ENCODE measurements at places on chromosomes 7 and 10.

- no peak for DNase-seq
Observed at GRCh38 chr7:133139350-133139749, 57.5 kb upstream of the CHCHD3 start.

DNA sequence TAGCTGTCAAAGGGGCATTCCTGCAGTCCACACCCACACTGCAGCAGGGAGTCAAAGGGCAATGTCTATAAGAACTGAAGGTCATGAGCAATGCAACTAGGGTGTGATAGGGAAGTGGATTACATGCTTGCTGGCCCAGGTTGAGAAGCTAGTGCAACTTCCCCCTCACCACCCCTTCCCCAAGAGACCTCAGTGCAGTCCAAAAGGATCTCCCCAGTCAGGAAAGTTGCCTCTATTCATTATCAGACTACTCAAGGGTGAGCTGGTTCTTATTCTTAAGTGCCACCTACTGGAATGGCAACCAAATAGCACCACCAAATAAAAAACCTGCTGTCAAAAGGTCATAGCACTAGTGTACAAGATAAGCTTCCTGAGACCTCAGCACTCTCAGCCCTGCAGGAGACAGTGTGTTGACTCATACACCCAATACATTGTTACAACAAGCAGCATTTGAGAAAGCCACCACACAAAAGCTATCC, 28.2 kb downstream of the MTERF1 start:
- DNase-seq, result no peak

- no peak for DNase-seq
Observed at GRCh38 chr10:101231912-101232689, 2.8 kb upstream of the LBX1 start.

DNA sequence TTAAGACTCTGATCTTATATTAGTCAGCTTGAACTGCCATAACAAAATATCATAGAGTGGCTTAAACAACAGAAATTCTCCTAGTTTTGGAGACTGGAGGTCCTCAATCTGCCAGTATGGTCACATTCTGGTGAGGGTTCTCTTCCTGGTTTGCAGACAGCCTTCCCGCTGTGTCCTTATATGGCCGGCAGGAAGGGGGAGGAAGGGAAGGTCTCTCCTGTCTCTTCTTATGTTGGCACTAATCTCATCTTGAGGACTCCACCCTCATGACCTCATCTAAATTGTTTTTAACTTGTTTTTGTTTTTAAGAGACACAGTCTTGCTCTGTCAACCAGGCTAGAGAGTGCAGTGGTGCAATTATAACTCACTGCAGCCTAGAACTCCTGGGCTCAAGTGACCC, 53.1 kb downstream of the VPS41 start:
- no peak for DNase-seq

DNA sequence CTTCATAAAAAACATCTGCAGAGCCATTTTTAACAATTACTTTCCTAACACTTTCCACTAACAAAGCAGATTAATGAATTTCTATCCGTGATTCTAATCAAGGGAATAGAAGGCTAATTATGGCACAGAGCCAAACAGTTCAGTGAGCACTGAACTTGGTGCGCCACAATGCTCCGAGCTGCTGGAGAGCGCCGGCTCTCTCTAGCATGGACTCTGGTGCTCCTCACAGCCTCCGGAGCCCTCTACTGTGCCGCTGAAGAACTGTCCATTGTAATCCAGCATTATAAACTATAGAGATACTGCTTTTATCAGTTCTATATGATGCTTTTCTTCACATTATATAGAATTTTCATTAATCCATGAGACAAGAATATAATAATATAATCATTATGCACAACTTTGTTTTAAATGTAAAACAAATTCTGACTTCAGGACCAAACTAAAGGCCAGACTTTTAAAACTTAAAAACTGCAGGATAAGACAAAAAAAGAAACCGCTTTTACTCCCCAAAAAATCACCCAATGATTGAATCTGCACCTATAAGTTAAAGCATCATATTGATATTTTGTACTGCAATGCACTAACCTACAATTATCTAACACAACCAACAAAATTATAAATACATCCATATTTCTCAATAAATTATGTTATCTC, 123.6 kb downstream of the RNF32 start:
- DNase-seq, result no peak

DNA sequence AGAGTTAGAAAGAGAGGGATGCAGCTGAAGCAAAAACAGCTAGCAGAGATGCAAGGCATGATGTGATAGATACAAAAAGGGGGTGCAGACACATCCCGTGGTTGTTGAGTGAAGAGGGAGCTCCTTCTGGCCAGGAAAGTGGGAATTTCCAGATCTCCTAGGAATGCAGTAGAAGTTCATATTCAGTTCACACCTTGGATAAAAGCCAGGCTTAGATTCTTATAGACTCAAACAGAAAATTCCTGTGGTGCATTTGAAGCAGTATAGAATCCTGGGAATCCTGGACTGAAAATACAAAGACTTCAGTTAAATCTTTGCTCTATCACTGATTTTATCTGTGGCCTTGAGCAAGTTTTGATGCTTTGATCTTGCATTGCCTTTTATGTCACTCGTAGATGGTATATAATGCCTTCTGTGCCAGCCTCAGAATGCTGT, 33.9 kb downstream of the SGPL1 start:
- DNase-seq, result no peak

GRCh38 chr7:77912293-77912692, 113.7 kb downstream of the PHTF2 start:
- DNase-seq, result no peak

DNA sequence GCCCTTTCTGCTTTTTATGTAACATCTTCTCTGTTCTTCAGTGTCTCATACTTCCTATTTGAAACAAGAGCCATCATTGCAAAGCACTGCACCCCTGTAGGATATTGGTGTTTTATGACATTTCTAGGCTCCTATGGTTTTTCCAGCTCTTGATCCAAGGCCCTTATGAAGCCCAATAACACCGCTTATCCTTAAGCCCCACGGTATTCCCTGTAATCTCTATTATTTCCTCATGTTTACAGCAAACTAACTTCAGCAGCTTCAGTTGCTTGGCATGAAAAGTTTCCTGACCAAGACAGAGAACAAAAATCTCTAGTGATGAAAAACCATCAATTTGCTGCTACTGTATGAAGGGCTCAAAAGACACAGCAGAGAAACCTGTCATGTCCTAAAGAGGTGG, 34.1 kb upstream of the TES start:
- no peak for DNase-seq

GRCh38 chr7:135808206-135808605, 59.6 kb upstream of the FAM180A start:
- DNase-seq, result no peak

DNA sequence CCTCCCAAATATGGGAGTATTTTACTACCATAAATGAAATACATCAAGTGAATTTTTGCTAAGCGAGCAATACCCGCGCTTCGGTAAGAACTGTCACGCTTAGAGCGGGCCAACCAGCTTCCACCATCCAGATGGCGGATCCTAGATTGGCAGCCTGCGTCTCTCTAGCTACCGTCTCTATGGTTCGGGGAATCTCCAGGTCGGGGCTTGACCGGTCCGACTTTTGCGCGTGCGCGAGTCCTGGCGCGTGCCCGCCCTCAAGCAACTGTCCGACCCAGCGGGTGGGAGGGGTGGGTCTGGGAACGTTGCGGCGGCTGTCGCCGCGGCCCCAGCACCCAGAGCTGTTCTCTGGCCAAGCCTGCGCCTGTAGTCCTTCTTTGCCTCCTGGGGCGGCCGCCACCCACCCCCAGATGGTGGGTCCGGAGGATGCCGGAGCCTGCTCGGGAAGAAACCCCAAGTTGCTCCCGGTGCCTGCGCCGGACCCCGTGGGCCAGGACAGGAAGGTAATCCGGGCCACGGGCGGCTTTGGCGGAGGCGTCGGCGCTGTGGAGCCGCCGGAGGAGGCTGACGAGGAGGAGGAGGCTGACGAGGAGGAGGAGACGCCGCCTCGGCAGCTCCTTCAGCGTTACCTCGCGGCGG, at the start of gene TBC1D12:
TBC1D12 (plus strand) TSS at position 338 of the 639 bp plus-strand sequence; CDS start at position 411, 73 bp downstream.
- DNase-seq, result no peak

DNA sequence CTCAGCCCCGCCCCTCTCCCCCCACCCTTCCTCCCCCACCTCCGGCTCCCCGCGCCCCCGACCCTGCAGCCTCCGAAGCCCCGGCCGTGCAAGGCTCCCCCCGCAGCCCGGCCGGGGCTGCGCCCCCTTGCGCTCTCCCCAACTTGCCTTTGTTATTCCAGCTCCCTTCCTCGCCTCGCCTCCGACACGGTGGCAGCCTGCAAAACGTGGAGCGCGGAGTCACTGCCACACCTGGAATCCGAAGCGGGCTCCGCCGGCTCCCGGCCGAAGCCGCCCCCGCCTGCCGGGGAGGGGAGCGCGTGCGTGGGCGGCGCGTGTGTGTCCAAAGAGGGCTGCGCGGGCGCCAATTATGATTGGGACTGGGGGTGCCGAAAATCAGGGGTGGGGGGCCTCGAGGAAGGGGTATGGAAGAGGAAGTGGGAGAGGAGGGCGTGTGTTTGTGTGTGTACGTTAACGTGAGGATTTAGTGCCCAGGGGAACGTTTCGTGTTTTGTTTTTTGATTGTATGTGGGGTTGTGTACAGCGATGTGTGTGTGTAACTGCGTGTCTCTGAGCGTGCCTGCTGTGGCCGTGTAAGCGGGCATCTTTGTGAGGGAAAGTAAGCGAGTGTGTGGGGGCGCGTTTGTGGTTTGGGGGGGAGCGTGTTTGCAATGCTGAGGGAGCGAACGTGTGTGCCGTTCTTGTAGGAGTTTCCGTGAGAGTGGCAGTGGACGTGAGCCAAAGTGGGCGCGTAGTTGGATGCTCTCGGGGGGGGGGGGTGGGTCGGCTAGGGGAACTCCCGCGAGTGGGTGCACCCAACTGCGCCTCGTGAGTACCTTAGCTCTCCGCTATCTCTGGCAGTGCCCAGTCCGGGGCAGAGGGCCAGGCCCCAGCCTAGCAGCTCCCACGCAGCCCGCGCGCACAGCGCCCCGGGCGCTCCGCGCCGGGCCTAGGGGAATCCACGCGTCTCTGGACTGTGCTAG, 1.2 kb upstream of the ZMIZ1 start:
- DNase-seq, result peak; percentile 63

- no peak for DNase-seq
Observed at GRCh38 chr7:20293336-20293735, 37.4 kb upstream of the ITGB8 start.

DNA sequence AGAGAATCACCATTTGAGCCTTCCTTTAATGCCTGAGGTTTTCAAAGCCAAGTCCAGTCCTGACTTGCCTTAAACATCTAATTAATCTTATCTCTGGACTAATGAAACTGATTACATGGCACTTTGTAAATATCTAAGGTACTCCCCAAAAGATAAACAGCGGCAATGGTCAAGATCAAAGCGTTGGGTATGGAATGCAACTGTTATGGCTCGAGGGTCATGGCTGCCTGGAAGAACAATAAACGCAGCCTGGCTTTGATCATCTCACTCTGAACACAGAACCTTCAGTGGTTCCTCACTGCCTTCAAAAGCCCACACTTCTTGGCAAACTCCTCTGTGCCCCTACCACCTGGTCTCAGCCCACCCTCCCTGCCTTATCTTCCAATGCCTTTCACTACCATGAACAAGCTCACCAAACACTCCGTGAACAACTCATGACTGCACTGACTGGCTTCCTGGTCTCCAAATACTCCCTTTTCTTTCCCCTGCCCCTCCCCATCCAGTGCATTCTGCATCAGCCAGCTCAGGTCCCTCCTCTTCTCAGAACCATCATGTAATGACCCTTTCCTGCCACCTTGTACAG, 150.2 kb upstream of the NFE2L3 start:
- DNase-seq, result no peak

- DNase-seq, result no peak
Observed at GRCh38 chr7:142880876-142881505, 4.6 kb downstream of the TRPV6 start.

GRCh38 chr7:97479740-97480290, 252.1 kb upstream of the TAC1 start:
- DNase-seq, result no peak

GRCh38 chr10:90222939-90223338, 521.5 kb downstream of the KIF20B start:
- DNase-seq, result no peak

DNA sequence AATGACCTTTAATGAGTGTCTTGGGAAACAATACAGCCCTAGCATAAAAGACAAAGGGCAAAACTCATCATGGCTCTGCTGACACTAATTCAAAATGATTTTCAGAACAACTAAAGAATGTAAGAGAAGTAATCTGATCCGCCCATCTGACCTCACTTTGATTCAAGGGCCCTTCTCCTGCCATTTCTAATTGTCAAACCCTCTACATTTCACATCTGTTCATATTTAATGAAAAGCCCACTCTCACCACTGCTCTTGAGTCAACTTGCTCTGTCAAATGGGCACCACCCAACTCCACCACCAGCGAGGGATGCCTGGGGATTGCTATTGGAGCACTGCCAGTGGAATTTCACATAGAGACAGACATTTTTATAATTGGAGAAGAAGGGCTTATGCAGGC, 639.2 kb downstream of the KCNMA1 start:
- DNase-seq, result no peak

- DNase-seq, result no peak
Observed at GRCh38 chr7:151057506-151057988, at the start of gene CDK5. CDK5 (minus strand) TSS chr7:151057897; CDS start chr7:151057848, 49 bp downstream.
